Suppressor macrophage treated with lipopolysaccharide for 4 hours (primary cell): ENCODE measurements at places on chromosomes 3 and 15.
A peak's percentile ranks its signal among the peaks of the same experiment; 100 is the strongest.

DNA sequence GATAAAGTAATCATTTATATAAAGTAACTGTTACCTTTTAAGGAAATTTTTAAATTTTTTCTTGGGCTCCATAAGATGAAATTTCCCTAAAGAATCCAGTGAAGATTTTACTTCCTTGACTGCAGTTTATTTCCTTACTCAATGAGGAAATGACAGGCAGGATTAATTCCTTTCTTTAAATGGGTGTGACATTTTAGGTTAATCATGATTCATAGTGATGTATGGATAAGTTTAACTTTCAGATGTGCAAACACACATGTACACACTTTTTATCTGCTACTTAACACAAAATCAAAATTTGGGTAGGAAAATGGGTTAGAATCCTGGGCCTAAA lies 11.2 kb upstream of the LEO1 start:
- DNase-seq = no peak

- DNase-seq = no peak
These were observed 223.1 kb upstream of the CNTN6 start for GRCh38 chr3:869734-870133.

DNA sequence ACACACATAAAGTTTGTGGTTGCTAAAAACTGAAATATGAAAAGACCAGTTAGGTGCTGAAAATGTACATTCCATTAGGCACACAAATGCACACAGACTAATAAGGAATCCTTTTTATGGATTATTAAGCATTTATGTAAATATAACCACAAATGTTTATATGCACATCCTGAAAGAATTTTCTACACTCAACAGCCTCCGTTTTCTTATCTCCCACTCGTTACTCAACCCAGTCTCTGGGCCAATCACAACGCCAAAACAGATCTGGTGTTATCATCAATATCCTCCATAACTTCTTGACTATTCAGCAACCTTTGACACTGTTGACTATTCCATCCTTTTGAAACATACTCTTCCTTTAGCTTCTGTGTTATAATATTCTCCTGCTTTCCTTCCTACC lies 136.4 kb downstream of the ATP8B4 start:
- no peak for DNase-seq

- no peak for DNase-seq
These were observed 23.5 kb upstream of the RAD18 start for GRCh38 chr3:8986741-8987140.

- peak; percentile 55 for DNase-seq
These were observed 332.1 kb downstream of the ARRDC4 start for GRCh38 chr15:98292442-98293240.

- DNase-seq = no peak
These were observed 483.7 kb upstream of the FRG2C start for GRCh38 chr3:75180235-75180944.

- DNase-seq = no peak
These were observed 83.6 kb downstream of the PDZRN3 start for GRCh38 chr3:73540969-73541740.

DNA sequence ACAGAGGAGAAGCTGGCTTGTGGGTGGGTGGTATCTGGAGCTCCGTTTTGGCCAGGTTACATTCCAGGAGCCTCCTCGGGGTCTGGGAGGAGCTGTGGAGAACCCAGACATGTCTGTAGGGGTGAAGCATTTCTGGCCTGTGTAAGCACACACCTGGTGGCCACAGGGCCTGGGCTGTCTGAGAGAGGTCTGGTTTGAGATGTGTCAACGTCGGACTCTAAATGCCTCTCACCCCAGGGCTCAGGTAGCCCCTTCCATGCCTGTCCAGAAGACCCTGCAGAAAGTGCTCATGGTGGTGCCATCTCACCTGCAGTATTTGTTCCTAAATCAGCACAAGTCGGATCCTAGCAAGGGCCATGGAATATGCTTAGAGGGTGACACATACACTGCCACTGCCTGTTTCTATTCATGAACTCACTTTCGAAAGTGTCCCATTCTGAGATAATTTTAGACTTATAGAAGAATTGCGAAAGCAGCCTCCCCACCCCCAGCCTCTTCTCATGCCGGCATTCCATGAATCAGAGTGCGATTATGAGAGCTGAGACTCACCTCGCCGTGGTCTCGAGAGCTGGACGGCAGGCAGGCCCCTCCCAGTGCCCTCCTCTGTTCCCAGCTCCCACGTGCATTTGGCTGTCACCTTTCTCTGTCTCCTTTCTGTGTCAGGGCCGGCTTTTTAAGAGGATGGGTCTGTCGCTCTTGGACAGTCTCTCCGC lies 63.7 kb downstream of the KLF15 start:
- DNase-seq = no peak

DNA sequence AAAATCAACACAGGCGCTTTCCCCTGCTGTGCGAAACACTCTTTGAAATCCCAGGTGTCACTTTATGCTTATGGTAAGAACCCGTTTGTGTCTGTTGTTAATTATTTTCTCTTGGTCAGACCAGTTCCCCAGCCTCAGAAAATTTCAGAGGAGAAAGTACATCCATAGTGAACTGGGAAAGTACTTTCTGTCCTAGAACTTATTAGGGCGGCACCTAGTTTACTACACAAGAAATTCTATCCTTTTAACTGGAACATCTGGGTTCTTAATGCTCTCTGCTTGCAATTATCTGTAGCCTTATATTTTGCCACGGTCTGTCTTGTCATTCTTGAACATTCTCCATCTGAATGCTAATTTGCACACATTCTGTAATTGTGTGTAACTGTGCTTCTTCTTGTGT lies 215.0 kb downstream of the PTPRG start:
- DNase-seq = no peak

- DNase-seq = no peak
These were observed 556.0 kb downstream of the ROBO1 start for GRCh38 chr3:79211586-79212359.

DNA sequence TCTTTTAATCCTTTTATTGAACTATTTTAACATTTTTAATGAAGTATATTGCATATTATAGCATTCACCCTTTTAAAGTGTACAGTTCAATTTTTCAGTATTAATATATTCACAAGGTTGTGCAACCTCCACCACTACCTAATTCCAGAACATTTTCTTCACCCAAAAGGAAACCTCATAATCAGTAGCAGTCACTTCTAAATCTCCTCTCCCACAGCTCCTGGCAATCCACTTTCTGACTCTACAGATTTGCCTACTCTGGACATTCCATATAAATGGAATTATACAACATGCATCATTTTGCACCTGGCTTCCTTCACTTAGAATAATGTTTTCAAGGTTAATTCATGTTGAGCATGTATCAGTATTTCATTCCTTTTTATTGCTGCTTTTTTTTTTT lies 55.0 kb upstream of the HRH1 start:
- DNase-seq = no peak

- no peak for DNase-seq
These were observed 148.3 kb downstream of the DNAJB8 start for GRCh38 chr3:128318275-128318941.

DNA sequence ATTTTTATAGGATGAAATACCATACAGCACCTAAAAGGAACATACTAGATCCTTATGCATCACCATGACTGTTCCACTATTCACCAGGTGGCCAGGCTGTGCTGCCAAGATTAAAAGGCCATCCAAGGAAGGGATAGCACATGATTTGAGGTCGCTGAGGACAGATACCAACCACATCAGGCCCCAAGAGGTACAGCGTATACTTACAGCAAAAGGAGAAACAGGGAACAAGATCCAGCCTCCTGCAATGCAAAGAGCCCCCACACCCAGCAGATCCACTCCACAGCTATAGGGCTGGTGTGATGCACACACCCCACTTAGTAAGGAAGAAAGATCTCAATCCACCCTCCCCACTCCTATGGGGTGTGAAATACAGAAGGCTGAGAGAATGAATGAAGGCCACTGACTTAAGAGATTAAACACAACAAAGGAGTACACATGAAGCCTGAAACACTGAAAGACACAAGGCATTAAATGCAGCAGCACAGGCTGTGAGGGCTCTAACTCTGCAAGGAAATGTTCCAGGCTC lies 32.0 kb upstream of the ZNF445 start:
- peak; percentile 2 for DNase-seq

DNA sequence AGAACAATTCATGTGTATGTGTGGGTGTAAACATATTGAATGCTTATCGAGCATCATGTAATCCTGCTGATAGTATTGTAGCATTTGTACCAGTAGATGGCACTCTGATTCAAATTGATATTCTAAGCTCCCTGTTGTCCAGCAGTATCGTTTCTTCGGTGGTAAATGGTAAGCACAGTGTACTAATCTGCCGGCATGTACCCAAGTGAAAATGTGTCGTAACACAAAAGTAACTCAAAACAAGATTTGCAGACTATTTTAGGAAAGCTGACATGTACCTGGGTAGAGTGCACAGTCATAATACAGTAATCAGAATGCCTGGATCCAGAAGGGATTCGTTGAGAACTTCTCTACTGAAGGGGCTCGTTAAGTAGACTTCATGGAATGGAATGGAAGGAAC lies 31.7 kb upstream of the MNS1 start:
- peak; percentile 76 for DNase-seq

DNA sequence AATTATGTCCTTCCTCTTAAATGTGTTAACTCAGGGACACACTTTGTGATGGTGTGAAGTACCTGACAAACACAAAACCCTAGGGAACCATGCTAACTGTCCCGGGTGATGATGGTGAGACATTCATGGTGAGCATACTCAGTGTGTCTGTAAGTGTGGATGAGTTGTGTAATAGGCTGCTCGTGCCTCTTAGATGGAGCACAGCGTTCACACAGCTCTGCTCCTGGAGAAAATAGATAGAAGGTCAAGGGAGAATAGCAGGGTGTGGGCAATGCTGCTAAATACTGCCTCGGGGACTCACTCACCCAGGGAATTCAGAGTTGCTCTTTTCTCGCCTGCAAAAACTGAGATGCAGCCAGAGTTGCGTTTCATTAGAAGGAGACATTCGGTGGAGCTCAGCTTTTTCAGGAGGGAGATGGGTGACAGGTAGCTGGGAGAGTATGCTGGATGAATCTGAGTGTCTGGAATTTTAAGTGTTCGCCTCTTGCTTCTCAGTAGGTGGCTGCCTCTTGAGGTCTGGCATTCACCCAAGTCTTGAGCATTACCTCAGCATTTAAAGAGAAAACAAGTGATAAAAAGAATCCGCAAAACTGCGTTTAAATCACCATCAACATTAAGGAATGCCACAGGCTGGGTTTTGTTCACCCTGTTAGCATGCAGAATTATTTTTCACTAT lies 813.2 kb downstream of the AGBL1 start:
- no peak for DNase-seq

DNA sequence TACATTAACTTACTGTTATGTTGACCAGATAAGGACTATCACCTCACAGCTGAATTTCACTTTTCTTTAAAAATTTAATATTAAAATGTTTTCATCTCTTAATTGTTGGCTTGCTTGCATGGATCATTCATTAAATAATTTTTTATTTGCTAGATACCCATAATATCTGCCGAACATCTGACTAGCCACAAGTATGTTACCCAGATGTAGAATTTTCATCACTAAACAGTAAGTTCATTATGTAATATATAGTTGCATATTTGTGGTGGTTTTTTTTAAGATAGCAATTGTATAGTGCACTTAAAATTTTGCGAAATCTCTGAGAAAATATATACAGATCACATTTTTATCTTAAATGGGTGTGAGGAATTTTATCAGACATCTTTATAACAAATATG lies 190.4 kb downstream of the MBNL1 start:
- DNase-seq = no peak

DNA sequence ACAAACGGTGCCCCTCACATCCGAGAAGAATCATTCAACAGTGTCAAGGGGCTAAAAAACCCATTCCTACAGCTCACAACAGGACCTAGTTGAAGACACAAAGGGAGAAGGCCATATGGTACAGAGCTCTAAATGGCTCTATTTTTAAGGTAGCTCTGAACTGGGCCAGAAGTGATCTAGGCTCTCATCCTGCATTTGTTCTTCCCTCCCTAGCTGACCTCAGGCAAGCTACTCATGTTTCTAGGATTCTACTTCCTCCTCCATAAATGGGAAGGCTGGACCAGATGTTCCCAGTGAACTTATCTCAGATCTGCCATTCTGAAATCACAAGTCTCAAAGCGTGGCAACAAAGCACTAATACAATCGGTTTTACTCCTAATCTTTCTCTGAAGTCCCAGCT lies 62.3 kb downstream of the CPNE4 start:
- DNase-seq = no peak

- DNase-seq = peak; percentile 85
These were observed at the start of gene MB21D2 for GRCh38 chr3:192917404-192918274. MB21D2 (minus strand) TSS chr3:192917856; CDS start chr3:192917840, 16 bp downstream.

DNA sequence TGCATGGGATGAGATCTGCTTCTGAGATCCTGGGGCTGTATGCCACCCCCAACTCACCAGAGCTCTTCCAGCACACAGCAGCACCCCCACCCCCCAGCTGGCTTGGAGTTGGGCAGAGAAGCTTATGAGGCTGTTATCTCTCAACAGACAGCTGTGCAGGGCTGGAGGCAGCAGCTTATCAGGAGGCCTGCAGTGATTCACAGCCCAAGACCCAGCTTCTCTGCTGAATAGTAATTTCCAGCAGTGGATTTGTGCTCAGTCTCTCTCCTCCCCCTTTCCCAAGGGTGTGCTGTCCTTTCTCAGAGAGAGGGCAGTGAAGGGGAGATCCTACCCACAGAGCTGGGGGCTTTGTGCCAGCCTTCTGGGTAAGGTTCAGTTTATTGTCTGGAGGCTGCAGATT lies 2.1 kb downstream of the RPP25 start:
- DNase-seq = no peak

- DNase-seq = no peak
These were observed 62.8 kb downstream of the FMN1 start for GRCh38 chr15:33131552-33132232.

DNA sequence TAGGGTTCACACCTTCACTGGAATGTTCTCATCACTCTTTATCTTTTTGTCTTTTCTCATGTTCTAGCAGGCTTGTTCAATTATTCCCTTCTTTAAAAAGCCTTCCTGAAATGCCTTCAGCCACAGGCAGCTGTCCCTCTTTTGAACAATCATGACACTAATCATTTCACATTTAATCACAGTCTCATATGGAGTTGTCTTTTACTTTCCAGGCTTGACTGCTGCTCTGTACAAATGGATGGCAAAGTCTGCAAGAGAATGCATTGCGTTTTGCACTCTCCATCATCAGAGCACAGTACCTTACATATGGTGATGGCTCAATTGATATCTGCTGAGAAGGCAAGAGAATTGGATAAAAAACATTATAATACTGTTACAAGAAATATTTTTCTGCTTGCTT lies 529.8 kb downstream of the DIPK2A start:
- DNase-seq = no peak

DNA sequence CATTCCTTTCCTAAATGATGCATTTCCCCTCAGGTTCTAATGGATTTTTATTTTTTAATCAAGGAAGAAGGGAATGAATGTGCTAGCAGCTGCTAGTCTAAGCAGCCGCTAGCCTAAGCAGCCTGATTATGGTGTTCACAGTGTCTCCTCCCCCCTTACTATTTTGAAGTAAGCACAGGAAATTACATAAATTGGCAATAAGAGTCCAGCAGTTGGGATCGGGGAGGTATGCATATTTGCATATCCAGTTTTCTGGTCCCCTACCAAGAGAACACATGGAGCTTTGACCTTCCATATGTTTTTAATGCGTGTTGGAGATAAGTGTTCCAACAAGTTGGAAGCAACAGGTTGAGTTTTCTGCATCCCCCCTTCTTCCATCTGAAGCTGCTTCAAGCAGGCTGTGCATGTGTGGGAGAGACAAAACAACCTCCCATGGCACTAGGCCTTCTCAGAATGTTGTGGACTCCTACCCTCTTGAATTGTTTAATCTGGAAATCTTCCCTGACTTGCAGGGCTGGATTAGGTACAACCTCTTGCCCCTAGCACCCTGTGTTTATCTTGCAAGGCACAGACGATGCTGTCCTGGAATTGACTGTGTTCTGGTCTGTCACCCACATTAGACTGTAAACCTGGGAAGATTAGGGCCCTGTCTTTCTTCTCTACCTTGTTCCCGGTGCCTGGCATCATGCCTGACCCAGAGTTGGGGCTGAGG lies 124.8 kb upstream of the LRIG1 start:
- DNase-seq = no peak
